Left colon (tissue), 2 donors: ENCODE measurements at places on chromosomes 4 and X. TPM values are rescaled to one million over a fixed set of nuclear protein-coding genes. Genes with fewer than 3 reads are reported as not detected.

Gene TSPAN7
- 97.1 TPM for total RNA-seq

Gene MAP7D2
- 1.4 TPM for total RNA-seq

Gene PRDM8
- total RNA-seq = 2.3 TPM

Gene GPRIN3
- 21.1 TPM for total RNA-seq

Gene TBL1X
- total RNA-seq = 15.4 TPM

Gene RBMXL3
- total RNA-seq = not detected

Gene DMD
- total RNA-seq = 28.8 TPM

Gene PCDH7
- total RNA-seq = 2.6 TPM

Gene GPR119
- 0.31 TPM for total RNA-seq

Gene TBX22
- total RNA-seq = not detected

Gene EIF1AX
- total RNA-seq = 80.4 TPM

Gene GAGE13
- total RNA-seq = not detected

Gene SLIT2
- total RNA-seq = 1.9 TPM

Gene LRCH2
- 2.2 TPM for total RNA-seq

Gene CT45A2
- not detected for total RNA-seq

Gene BTK
- total RNA-seq = 5.4 TPM
